Activated CD4-positive, alpha-beta T cell treated with anti-CD3 and anti-CD28 coated beads, Interleukin-2, Interleukin-4, amounts not matched to agents 100 ng/mL and 50 ng/mL, durations not matched to agents 16 hours and 8 hours (primary cell): ENCODE measurements at places on chromosomes 11 and 22.

GRCh38 chr11:120108154-120108784 lies 29.6 kb downstream of the TRIM29 start:
- DNase-seq: peak; percentile 62

DNA sequence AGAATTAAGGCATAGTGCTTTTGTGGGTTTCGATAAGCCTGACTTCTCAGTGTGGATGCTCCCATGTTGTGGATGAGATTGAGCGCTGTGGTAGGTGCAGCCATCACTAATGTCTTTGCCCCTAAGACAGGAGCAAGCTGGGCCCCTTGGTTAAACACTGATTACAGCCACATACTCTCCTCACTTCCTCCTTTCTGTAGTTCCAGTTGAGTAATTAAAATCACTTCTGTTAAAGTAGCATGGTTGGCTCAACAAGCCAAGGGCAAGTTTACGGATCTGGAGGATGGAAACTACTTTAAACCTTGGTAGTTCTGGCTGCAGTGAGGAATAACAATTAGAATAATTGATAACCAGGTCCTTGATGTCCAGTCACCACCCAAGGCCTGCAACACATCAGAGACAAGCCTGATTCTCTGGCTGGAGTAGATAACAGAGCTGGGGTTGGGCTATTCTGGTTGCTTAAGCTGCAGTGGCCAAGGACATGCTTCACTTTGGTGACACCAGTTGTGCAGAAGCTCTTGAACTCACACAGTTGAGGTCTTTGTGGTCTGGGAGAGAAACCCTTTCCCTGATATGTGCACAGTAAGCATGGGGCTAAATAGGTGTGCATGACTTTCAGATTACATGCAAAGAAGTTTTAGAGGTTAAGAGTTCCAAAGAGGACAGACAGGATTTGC lies 81.3 kb downstream of the KIRREL3 start:
- peak; percentile 12 for DNase-seq

- DNase-seq: no peak
Measured at GRCh38 chr11:127233998-127234397, 233.4 kb upstream of the KIRREL3 start.

DNA sequence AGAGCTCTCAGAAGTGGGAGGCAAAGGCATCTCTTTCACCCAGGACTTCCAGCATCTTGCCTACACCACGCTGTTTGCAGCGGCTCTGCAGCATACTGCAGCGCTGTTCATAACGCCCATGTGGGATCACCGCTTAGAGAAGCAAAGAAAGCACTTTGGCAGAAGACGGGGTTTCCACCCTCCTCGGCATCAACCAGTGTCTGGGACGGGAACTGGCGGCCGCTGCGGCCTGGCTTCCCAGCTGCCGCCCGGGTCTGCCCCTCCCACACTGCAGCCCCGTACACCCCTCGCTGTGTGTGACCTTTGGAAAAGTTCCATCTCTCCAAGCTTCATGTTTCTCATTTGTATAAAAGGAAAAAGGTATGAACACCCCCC lies 545 bp upstream of the TIRAP start:
- DNase-seq: no peak

- no peak for DNase-seq
Measured at GRCh38 chr22:32917577-32918354, 116.3 kb downstream of the TIMP3 start.

- no peak for DNase-seq
Measured at GRCh38 chr22:49951000-49951677, 9.4 kb upstream of the PIM3 start.

- no peak for DNase-seq
Measured at GRCh38 chr22:33393432-33393831, 335.3 kb upstream of the SYN3 start.

GRCh38 chr11:39011797-39012196 lies 2413.8 kb upstream of the RAG2 start:
- DNase-seq: no peak

GRCh38 chr11:111463276-111463675 lies 48.9 kb downstream of the BTG4 start:
- DNase-seq: no peak

GRCh38 chr11:45444796-45445195 lies 158.7 kb upstream of the SYT13 start:
- peak; percentile 4 for DNase-seq

DNA sequence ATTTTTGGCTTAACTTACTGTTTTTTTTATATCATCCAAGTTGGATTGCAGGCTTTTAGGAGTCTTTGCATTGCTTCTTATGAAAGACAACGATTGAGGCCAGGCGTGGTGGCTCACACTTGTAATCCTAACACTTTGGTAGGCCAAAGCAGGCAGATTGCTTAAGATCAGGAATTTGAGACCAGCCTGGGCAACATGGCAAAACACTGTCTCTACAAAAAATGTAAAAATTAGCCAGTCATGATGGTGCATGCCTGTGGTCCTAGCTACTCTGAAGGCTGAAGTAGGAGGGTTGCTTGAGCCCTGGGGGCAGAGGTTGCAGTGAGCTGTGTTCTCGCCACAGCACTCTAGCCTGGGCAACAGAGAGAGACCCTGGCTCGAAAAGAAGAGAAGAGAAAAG lies 56.6 kb downstream of the BID start:
- DNase-seq: no peak
